Naive B cell (primary cell): ENCODE measurements at places on chromosomes 7 and 10.

- no peak for DNase-seq
Observed at GRCh38 chr10:113291413-113291812, 261.4 kb upstream of the HABP2 start.

DNA sequence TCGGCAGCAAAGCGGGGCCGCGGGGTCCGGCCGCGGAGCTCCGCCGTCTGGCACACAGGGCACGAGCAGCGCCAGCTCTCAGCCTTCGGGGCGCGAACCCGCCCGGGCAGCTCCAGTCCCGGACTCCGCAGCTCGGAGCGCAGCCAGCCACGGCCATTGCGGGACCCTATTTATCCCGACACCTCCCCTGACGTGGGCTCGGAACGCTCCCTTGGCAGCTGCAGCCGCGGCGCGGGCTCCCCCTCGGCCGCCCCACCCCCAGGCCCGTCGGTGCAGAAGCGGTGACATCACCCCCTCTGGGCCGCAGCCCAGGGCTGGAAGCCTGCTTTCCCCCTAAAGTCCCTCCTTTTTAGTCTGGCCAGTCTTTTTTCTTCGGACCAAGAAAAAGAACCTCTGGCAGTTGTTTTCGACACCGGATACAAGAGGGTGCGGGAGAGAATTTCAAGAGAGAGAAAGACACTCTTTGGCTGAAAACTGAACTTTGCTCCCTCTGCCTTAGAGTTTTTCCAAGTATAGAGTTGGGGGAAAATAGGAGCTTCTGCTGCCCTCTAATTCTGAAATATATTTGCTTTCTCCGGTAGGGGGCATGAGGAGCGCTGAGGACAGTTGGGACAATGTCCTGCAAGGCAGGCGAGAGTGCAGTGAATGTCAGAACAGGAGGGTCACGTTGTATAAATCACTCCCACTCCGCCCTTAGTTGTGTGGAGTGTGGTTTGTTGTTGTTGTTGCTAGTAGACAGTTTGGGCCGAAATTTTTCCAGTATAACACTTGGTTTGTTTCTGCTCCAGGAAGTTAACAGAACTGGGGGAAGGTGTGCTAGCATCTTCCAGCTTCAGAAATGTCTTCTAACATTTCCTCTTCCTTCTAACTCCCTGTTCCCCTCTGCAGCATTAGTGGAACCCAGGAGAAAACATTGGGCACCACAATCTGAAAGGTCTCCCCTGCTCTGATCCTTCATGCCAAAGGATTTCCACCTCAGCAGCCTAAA, at the start of gene SFRP4:
TSS of gene SFRP4 (minus strand) at position 145 of the 988 bp plus-strand sequence. CDS start 280 bp downstream, outside the sequence.
- DNase-seq = peak; percentile 14

DNA sequence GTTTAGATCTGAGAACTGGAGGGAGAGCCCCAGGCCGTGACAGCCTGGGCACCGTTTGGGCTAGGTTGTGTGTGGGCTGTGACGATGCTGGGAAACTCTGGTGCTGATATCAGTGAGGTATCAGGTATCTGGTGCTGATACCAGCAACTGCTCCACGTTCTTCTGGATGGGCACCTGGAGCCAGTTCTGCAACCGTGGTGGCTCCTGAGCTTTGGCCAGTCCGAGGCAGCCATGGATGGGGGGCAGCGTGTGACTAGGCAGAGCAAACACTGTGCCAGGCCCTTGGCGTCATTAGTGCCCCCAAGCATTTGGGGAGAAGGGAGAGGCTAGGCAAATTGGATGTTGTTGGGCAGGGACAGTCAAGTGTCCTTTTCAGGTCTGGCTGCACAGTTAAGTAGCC, 57.9 kb downstream of the ZNF467 start:
- DNase-seq = no peak

DNA sequence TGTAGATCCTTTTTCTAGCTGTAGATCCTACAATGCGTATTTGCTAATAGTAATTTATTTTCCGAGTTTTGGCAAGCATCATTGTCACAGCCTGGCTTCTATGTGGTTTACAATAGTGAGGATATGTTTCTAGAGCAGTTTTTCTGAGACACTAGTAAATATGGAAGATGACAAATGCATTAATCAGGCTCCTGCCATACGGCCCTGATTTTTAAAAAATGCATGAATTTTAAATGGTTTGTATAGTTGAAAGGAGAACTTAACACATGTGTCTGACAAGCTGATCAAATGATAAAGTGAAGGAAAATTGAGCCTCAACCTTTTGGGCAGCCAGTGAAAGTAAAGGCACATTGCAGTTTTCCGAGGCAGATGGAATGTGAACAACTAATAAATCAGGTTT, 354.1 kb downstream of the EXOC4 start:
- DNase-seq = no peak

DNA sequence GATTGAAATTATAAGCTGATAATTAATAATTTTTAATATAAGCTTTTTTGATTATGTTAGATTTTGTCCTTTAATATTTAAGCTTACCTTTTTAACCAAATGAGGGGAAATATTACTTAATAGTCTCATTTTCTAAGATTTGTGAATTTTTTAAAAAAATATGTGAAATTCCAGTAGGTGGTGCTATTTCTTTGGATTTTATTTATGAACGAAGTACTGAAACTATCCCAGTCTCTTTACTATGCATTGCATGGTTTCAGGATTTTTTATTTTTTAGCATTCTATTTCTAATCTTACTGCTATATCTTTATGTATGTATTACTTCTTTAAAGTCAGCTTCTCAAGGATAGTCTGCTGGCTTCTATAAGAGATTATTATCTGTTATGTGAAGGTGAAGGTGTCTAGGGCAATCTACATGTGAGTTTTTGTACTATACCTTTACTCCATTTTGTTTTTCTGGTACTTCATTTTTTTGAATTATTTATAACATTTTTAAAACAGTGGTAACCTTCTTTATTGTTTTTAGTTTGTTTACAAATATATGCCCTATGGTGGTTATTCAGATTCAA, 78.3 kb downstream of the ATRNL1 start:
- DNase-seq = no peak

DNA sequence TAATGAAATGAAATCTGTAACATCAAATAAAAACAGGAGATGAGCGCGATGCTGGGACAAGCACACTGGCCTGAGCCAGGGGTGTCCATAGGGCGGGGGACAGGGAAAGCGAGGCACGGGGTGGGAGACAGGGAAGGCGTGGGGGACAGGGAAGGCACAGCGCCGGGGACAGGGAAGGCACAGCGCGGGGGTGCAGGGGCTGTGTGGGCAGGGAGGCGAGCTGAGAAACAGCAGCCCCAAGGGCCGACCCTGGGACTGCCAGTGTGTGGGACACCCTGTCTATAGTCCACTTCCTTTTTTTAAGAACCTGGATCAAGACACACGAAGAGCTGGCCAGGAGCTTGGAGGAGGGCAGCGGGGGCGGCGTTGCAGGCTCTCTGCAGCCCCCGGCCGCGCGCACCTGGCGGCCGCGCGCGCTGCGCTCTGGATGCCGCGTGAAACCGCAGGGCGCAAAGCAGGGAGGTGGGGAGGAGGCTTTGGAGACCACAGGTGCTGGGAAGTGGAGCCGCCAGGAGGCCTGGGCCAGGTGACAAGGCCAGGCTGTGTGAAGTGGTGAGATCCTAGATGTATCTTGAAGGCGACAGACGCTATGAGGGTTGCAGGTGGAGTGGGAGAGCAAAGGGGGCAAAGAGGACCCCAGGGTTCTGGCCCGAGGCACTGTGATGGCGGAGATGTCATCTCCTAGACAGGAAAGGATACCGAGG, 157.7 kb downstream of the COBL start:
- no peak for DNase-seq

DNA sequence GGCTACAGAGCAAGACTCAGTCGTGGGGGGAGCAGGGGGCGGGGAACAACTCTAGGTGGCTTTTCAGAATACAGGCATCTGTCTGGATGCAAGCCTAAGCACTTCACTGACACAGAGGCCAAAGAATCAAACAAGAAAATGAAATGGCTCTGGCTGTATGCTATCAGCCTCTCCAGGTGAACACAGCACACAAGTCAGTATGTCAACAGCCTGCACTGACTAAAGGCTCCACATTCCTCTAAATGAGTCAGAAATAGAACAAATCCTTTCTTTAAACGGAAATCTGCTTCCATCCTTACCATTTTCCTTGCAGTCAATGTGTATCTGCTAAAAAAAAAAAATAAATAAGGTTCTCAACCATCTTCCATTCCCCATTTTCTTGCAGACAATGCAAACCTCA, 88.3 kb downstream of the ARMH3 start:
- DNase-seq = no peak

- no peak for DNase-seq
Observed at GRCh38 chr7:134440067-134440466, 18.8 kb downstream of the AKR1B1 start.

DNA sequence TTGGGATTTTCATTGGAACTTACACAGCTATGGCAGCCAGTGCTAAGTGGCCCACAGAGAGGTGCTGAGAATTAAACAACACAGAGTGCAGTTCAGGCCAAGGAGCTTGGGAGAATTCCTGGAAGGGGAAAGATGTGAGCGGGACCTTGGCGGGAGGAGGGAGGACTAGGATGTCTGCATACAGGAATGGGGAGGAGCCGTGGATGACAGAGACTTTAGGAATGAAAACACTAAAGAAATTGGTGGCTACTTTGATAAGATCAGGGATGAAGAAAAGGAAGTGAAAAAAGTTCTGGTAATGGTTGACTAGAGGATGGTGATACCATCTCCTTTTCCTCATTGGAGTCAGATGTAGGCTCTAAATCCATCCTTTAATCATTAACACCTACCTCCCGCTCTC, 234.2 kb upstream of the FZD8 start:
- no peak for DNase-seq

- DNase-seq = no peak
Observed at GRCh38 chr10:93300981-93301380, 181.2 kb downstream of the MYOF start.

DNA sequence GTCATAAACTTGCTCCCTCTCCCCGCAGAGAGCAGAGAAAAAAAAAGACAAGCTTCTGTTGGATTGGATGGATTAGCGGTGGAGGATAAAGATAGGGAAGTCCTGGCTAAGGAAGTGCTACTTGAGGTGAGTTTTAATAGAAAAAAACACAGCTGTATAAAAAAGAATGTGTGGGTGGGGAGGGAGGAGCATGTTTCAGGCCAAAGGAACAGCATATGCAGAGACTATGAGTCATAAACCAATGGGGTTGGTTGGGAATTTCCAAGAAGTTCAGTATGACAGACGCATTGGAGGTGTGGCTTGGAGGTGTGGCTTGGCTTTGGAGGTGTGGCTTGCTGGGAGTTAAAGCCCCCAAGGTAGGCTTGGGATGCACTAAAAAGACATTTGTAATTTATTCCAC, 103.0 kb upstream of the LSM8 start:
- no peak for DNase-seq

DNA sequence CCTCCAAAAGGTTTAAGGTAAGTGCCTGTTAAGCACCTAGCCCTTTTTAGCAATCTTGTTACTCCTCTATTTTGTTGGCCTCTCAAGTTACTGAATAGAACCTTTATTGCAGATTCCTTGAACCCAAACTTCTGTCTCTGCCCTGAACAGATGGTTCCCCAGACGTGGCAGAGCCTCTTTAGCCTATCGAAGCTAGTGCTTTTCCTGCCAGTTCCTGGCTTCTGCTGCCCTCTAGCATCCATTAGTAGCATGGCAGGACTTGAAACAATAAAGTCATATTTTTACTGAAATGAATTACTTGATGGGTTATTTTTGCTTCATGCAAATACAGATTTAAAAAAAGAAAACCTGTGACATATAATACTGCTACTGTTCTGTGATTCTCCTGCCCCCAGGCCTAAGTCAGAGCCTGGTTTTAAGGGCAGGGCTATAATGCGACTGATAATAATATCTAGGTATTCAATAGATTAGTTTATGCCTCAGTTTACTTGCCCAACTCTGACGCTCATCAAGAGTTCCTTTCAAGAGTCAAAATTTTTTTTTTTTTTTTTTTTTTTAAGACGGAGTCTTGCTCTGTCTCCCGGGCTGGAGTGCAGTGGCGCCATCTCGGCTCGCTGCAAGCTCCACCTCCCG, 84.3 kb upstream of the PHF14 start:
- peak; percentile 19 for DNase-seq

GRCh38 chr7:47361746-47362215, 220.1 kb downstream of the TNS3 start:
- DNase-seq = no peak
